Astrocyte (in vitro differentiated cells and primary cell): ENCODE measurements at places on chromosomes 6 and 20.

DNA sequence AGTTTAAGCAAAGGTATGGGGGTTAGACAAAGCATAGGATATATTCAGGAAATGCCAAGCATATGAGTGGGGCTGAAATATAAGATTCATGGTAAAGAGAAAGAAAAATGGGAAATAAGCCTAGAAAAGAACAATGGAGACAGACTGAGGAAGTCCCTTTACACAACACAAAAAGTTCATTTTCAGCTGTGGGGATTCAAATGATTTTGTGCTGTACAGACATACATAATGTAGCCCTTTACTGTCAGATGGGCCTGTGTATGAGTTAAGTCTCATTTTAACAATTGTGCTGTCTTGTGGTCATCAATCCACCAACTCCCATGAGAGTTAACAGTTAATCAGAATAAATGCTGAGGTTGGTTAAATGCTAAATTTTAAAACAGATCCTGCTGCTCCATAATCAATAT is 37.2 kb downstream of the REV3L start:
- H3K36me3 ChIP-seq, result peaks cover 3% of the 10 kb centered on the region
- H3K27me3 ChIP-seq, result no peaks in the 10 kb centered on the region
- no peak overlapping the region for H3K27ac ChIP-seq
- H3K4me3 ChIP-seq, result no peak overlapping the region
- no peak for DNase-seq

DNA sequence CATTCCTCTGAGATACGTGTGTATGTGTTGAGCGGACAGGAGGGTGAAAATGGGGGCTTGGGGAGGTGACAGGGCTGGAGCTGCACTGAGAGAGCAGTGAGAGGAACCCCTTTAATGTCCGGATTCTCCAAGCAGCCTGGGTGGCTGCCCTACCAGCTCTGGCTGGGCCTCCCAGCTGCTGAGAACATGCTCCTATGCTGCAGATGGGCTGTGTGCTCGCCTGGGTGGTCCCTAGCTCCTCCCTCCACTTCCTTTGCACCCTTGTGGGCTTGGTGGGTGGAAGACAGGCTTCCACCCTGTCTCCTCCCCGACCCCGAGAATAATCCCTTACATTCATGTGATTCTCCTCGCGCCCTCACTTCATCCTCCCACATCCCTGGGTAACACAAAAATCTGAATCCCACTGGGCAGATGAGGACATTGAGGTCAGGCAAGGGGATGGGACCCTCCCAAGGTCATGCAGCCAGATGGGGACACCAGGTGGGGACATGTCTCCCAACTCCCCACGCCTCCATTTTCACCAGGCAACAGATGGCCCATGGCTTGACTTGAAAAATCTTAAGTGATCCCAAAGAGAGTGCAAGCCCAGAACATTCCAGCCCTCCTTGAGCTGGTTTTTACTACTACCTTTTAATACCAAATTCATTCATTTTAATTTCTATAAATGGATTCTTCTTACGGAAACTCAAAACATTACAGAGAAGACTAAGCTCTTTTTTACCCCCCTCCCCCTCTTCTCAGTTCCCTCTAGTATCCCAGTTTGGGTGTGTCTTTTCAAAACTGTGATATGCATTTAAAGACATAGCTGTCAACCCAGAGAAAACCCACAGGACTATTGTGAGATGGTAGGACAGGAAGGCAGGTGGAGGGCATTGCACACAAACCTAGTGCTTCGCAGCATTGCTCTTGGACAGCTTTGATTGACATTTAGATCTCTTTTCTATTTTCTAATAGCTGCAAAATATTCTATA is 5.0 kb upstream of the PDRG1 start:
- H3K4me3 ChIP-seq, result no peak overlapping the region
- H3K27ac ChIP-seq, result no peak overlapping the region
- no peaks in the 10 kb centered on the region for H3K4me1 ChIP-seq
- no peak for DNase-seq

DNA sequence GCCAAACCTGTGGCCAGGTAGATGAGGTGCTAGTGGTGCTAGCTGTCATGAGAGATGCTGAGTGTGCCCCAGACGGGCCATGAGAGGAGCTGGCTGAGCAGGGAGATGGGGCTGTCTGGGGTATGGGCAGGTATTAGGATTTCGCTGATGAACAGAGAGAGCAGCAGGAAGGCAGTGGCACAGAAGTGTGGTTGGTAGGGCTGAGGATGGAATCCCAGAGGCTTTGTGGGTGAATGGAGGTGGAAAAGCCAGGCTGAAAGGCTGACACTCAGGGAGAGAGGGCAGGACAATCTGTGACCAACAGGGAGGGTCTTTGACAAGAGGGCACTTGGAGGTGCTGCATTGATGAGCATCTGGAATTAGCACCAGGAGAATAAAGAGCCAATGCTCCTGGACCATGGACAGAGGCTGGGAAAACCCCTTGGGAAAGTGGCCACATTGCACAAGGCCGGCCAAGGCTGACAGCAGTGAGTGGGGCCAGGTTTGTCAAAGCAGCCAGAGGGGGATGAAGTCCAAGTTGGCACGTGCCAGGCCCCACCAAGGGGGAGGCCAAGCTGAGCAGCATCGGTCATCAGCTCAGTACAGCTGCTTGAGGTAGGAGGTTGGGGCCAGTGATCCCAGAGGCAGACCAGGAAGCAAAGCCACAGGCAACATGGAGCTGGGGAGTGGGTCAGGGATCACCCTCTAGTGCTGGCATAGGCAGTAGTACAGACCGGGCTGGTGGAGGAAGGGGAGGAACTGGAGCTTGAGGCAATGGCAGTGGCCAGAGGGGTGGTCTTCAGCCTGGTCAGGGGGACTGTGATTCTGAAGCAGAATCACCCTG is 19.7 kb upstream of the SGK2 start:
- no peak overlapping the region for H3K4me3 ChIP-seq
- no peaks in the 10 kb centered on the region for H3K27me3 ChIP-seq
- no peak for DNase-seq
- H3K4me1 ChIP-seq, result no peaks in the 10 kb centered on the region
- H3K36me3 ChIP-seq, result no peaks in the 10 kb centered on the region

- no peak for DNase-seq
- H3K4me1 ChIP-seq, result no peaks in the 10 kb centered on the region
- no peak overlapping the region for H3K27ac ChIP-seq
- no peaks in the 10 kb centered on the region for H3K36me3 ChIP-seq
These were observed 20.0 kb upstream of the CDH22 start for GRCh38 chr20:46328200-46328882.

DNA sequence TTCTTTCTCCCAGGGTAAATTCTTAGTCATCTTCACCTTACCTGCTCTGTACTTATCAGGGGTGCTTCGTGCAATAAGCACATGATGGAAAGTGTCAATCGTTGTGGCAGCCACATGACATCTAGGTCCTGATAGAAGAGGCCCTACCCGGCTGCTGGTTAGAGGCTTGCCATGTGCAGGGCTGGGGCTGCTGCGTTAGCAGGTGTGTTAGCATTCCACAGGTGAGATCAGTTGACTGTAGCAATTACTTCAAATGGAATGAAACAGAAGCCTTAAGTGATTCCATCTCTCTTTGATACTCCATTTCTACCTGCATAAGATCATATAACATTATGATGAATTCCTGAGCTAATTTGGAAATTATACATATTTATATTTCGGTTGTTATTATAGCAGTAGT is 127.0 kb downstream of the UST start:
- no peaks in the 10 kb centered on the region for H3K36me3 ChIP-seq
- H3K4me3 ChIP-seq, result no peak overlapping the region
- no peaks in the 10 kb centered on the region for H3K27me3 ChIP-seq
- peaks cover 22% of the 10 kb centered on the region for H3K4me1 ChIP-seq
- H3K27ac ChIP-seq, result no peak overlapping the region

DNA sequence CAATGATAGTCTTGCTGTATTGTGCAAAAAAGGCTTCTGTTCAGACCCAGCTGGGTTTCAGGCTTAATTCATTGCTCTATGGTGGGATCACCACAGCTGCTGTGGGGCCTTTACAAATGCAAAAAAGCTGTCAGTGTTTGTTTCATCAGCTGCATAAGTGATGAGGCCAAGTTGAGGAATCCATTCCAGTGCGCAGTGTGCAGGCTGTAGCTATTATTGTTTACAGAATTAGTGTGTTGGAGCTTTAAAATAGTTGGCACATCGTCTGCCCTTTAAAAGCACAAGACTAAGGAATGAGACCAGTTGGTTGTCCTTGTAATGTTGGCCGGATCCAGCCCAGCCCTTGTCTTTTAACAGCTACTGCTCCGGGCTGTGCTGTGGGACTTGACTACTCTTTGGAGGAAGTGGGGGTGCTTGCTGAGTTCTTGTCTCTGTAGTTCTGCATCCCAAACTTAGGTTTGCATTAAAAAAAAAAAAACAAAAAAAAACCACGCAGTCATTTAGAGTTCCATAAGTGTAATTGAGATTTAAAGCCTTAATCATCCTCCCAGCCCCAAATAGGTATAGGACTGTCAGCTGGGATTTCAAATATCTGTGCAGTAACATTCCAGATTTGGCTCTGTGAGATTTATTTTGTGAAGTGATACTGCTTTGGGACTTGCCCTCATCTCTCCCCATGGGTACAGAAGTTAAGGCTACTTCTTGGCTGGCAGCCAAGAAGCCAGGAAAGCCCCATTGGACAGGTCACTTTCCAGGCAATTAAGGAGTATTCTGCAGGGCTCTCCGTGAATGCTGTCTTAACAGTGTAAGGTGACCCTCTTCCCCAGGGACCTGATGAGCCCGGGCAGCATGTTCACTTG is 19.3 kb downstream of the JARID2 start:
- no peak overlapping the region for H3K27ac ChIP-seq
- no peak overlapping the region for H3K4me3 ChIP-seq
- no peaks in the 10 kb centered on the region for H3K27me3 ChIP-seq
- H3K4me1 ChIP-seq, result peaks cover 50% of the 10 kb centered on the region
- peak; percentile 66 for DNase-seq

- H3K4me1 ChIP-seq, result peaks cover 12% of the 10 kb centered on the region
- H3K27ac ChIP-seq, result no peak overlapping the region
- H3K36me3 ChIP-seq, result no peaks in the 10 kb centered on the region
- H3K27me3 ChIP-seq, result no peaks in the 10 kb centered on the region
- H3K4me3 ChIP-seq, result no peak overlapping the region
These were observed 164.3 kb downstream of the VEGFA start for GRCh38 chr6:43934183-43934802.

- peak; percentile 4 for DNase-seq
- no peaks in the 10 kb centered on the region for H3K36me3 ChIP-seq
- H3K27ac ChIP-seq, result no peak overlapping the region
These were observed 38.0 kb upstream of the PRSS35 start for GRCh38 chr6:83474309-83474708.

- DNase-seq, result peak; percentile 62
- no peaks in the 10 kb centered on the region for H3K36me3 ChIP-seq
- no peak overlapping the region for H3K4me3 ChIP-seq
- H3K27ac ChIP-seq, result no peak overlapping the region
- peaks cover 4% of the 10 kb centered on the region for H3K4me1 ChIP-seq
These were observed 445.9 kb upstream of the JARID2 start for GRCh38 chr6:14799928-14800327.

DNA sequence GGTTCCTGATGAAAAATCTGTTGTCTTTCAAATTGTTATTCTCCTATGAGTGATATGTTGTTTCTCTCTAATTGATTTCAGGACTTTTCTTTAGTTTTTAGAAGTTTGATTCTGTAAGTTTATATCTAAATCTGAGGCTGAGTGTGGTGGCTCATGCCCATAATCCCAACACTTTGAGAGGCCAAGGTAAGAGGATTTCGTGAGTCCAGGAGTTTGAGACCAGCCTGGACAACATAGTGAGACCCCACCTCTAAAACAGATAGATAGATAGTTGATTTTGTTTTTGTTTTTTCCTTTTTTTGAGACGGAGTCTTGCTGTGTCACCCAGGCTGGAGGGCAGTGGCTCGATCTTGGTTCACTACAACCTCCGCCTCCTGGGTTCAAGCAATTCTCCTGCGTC is 64.6 kb downstream of the PTPRA start:
- H3K27ac ChIP-seq, result no peak overlapping the region
- H3K27me3 ChIP-seq, result no peaks in the 10 kb centered on the region
- H3K4me3 ChIP-seq, result no peak overlapping the region
- no peaks in the 10 kb centered on the region for H3K4me1 ChIP-seq

DNA sequence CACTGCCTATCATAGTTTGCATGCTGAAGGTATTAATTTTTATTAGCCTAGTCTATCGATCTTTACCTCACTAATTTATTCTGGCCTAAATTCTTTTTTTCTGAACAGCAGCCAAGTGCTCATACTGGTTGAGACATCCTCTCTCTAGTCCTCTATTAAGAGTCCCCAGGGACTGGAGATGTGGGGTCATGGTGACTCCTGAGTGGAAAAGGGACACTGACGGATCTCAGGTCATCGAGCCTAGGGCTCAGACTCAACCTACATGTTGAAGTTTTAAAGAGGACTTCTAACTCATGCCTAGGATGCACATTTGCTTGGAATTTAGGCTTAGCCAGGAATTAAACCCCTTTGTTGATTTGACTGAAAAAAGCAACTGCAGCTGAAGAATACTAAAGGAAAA is 378.1 kb downstream of the BTBD9 start:
- H3K27ac ChIP-seq, result peak overlapping the region; percentile 95
- H3K27me3 ChIP-seq, result no peaks in the 10 kb centered on the region
- H3K4me3 ChIP-seq, result peak overlapping the region; percentile 11
- no peaks in the 10 kb centered on the region for H3K36me3 ChIP-seq

- peak; percentile 18 for DNase-seq
- peaks cover 3% of the 10 kb centered on the region for H3K4me1 ChIP-seq
- H3K27me3 ChIP-seq, result no peaks in the 10 kb centered on the region
- no peak overlapping the region for H3K4me3 ChIP-seq
These were observed 42.7 kb upstream of the GCNT2 start for GRCh38 chr6:10478187-10479040.

- no peak overlapping the region for H3K27ac ChIP-seq
- H3K4me3 ChIP-seq, result no peak overlapping the region
- no peak for DNase-seq
- no peaks in the 10 kb centered on the region for H3K36me3 ChIP-seq
- no peaks in the 10 kb centered on the region for H3K27me3 ChIP-seq
- H3K4me1 ChIP-seq, result no peaks in the 10 kb centered on the region
These were observed 34.9 kb upstream of the HECA start for GRCh38 chr6:139099984-139100383.

GRCh38 chr20:12698817-12699216 is 310.0 kb upstream of the SPTLC3 start:
- no peaks in the 10 kb centered on the region for H3K27me3 ChIP-seq
- no peaks in the 10 kb centered on the region for H3K4me1 ChIP-seq
- H3K4me3 ChIP-seq, result no peak overlapping the region

DNA sequence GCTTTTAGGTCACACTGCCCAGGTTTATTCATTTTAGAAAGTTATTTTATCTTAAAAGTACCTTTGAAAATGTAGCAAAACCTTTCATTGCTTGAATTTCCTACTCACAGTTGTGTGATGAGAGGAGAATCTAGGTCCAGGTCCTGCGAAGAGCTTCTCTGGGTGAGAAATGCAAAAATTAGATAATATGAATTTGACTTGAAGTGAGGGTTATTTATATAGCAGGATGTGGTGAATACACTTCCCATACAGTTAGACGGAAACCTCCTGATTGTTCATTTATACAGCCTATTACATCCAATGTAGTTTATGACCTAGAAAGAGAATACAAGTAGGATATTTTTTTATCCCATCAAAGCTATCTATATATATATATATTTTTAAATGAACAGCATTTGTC is 30.5 kb downstream of the CDKAL1 start:
- no peaks in the 10 kb centered on the region for H3K36me3 ChIP-seq
- H3K4me1 ChIP-seq, result peaks cover 4% of the 10 kb centered on the region
- H3K4me3 ChIP-seq, result no peak overlapping the region
- no peak for DNase-seq
- H3K27me3 ChIP-seq, result no peaks in the 10 kb centered on the region

GRCh38 chr6:46276576-46277142 is 105.9 kb upstream of the ENPP5 start:
- no peak for DNase-seq
- H3K4me3 ChIP-seq, result no peak overlapping the region
- no peaks in the 10 kb centered on the region for H3K4me1 ChIP-seq
- H3K27me3 ChIP-seq, result peaks cover 3% of the 10 kb centered on the region
- no peaks in the 10 kb centered on the region for H3K36me3 ChIP-seq
